ENCODE measurements at places on chromosomes 3 and 15. TPM values are rescaled to one million over a fixed set of nuclear protein-coding genes. Genes with fewer than 3 reads are reported as not detected.

Gene MCCC1
- 36.5 TPM for total RNA-seq

Gene PLSCR4
- total RNA-seq = not detected

Gene TF
- total RNA-seq = 0.63 TPM

Gene CPN2
- total RNA-seq = not detected

Gene ERICH6
- total RNA-seq = not detected

Gene LMAN1L
- total RNA-seq = 0.57 TPM

Gene GP5
- total RNA-seq = 12.2 TPM

Gene ATP10A
- 59.1 TPM for total RNA-seq

Gene CIP2A
- 7.8 TPM for total RNA-seq
